ENCODE measurements at places on chromosomes 7 and 10.

GRCh38 chr10:43225004-43225786 lies 41.7 kb downstream of the RASGEF1A start:
- DNase-seq = no peak

DNA sequence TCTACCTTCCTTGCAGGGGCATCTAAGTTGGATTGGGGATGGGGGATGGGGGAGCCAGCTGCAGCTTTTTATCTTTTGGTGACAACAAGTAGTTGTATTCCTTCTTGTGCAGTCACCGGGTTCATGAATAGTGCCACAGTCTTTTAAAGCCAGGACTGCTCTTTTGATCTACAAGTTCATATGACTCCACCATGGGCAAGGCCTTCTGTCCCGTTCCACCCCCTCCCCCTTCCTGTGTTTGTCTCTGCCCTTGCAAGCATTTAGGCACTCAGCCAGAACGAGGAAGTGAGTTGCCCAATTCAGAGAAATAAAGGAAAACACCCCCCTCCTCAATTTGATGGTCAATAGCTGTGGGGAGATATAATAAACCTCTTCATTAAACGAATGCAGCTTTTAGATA lies 44.8 kb upstream of the EGR2 start:
- peak; percentile 4 for DNase-seq

- no peak for DNase-seq
Measured at GRCh38 chr7:91140982-91141381, 123.3 kb upstream of the FZD1 start.

DNA sequence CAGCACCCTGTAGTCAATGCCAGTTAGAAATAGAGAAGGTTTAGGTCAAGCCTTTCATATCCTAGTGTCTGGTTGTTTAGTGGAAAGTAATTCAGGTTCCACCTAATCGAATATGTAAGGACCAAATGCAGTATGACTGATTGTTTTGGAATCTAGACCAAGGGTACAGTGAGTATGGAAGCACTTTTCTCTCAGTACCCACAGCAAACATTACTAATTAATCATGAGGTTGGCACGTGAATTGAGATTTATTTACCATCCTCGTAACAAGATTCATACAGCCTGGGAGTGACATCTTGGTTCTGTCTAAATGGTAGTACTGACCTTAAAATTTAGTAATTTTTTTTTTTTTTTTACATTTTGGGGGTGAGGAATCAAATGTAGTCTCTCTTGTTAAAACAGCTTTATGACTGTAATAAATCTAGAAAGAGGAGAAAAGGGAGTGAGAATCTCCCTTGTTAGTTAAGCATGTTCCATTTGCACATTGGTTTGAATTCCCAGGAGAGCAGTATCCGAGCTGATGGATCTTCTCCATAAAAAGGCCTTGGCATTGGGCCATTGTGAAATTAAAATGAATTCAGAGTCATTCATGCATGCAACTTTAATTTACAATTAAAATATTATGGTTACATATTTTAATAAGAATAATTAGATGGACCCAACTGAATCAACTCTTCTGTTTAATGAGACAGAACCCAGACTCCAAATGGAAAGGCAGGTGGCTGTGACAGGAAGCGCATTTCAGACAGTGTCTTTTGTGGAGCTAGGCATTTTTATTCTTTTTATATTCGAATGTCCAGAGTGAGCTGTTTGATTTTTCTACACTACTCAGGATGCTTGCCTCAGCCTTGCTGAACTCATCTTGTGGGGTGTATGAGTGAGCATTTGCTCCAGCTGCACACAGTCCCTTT lies 57.6 kb downstream of the SNX10 start:
- peak; percentile 97 for DNase-seq

- DNase-seq = no peak
Measured at GRCh38 chr10:2079603-2080078, 342.3 kb upstream of the ADARB2 start.

DNA sequence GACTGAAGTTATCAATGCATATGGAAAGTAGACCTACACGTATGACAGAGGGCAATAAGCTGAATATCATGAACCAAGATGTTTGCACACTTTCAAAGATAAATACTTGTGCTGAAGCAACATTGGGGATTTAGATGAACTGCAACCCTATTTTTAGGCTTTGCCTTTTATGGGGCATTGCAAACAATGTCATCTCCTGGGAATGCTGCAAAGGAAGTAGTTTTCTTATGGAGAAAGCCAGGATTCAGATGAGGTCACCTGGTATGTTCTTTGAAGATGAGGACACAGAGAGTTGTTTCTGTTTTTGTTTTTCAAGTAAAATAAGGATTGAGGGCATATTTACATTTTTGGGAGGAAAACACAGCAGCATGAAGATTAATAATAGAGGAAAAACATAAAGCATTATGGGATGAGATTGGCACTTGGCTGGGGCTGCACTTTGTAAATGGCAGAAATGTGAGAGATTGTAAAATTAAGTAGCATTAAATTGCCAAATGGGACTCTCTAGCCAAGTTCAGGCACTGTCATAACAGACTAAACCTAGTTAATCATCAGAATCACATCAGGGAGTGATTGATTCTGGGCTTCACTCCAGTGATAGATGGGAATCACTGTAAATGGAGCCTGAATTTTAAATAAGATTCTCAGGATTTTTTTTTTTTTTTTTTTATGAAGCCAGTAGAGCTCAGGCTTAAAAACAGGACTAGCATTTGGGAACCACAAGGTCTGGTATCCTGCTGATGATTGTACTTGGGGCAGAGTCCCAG lies 63.1 kb downstream of the MALRD1 start:
- no peak for DNase-seq
